ENCODE measurements at places on chromosomes 4 and X.

DNA sequence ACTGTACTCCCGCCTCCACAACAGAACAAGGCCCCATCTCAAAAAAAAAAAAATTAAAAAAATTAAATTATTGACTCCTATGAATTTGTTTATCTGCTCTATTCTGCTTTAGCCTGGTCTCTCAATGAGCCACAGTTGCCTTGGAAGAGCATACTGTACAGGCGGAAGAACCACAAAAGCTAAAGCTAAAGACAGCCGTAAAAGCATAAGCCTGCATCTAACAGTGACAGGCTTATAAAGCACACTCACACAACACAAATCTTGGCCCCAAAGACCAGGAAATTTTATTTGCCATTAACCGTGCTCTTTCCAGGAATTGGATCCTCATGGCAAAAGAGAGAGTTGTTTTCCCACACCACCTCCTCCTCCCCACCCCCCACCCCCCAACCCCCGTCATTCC, 53.5 kb upstream of the KLF3 start:
- DNase-seq, result no peak

DNA sequence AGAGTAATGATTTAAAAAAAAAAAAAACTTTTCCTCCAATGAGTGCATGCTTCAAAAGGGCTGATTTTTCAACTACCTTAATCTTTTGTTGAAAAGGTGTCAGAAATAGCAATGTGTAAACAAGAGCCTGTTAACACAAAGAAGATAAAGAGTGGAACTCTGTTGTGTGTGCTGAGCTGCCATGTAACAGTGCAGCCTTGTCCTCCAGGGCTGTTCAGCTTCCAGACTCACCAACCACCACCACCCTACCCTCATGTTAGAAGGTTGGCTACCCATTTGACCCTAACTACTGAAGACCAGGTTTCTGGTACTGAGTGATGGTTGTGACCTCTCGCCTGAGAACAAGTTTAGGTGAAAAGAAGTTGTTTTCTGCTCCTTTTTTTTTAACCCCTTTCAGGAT, 222.8 kb upstream of the TEX13C start:
- DNase-seq, result no peak

GRCh38 chr4:104449537-104449936, 45.2 kb downstream of the CXXC4 start:
- DNase-seq, result no peak

DNA sequence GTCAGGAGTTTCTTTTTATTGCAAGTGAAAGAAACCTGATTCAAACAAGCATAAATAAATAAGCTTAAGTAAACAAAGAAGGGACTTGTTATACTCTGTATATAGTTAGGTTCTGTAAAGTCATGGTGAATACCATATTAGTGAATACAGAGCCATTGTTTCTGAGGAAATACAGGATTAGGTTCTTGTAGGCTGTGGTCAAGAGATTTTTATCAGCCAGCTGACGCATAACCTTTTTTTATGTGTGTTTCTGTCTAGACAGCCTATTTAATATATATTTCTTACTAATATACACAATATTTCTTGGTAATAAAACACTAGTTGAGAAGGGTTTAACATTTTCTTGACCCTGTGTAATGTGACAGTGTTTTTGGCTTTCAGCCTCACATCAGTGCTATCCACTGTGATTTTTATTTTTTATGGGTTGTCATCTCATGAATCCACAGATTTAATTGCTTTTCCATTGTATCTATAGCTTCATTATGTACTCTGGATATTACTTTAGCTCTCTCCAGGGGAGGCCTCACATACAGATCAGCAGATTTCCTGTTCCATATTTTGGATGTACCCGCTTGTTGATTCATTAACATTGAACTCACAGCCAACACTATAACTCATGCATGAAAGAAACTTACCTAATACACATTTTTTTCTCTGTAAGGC, 8.0 kb downstream of the HERC3 start:
- no peak for DNase-seq

- DNase-seq, result no peak
Measured at GRCh38 chr4:2281575-2282343, 19.9 kb upstream of the MXD4 start.

- DNase-seq, result no peak
Measured at GRCh38 chr4:48110452-48110978, 23.5 kb downstream of the TXK start.

DNA sequence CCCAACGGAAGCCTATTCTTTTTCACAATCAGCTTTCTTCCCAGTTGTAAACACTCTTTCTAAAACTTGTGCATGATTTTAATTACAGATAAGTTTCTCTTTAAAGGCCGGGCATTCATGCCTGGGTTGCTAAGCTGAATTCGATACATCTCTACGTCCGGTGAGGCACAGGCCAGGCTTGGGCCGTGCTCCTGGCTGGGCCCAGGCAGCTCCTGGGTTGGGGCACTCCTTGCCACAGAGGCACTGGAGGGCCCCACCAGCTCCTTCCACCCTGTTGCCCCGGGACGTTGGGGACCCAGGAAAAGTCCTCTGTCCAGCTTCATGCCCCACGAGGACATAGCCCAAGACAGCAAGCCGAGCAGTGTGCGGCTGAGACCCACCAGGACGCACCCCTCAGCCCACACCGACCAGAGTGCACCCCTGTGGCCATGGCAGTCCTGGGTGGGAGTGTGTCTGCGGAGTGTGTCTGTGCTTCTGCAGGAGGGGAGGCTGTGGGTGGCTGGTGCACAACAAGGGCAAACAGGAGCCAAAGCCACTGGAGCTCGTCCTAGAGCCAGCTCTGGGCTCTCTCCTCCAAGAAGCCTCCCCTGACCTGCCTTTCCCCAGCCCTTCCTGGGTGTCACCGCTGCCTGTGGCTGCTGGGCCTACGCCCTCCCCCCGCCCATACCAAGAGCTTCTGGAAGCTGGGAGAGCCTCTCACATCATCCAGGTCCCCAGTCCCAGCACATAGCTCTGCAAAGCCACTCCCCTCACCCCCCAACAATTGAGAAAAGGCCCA, 128.0 kb upstream of the NKX1-1 start:
- no peak for DNase-seq

GRCh38 chrX:123450222-123450621, 266.1 kb downstream of the GRIA3 start:
- peak; percentile 0 for DNase-seq

DNA sequence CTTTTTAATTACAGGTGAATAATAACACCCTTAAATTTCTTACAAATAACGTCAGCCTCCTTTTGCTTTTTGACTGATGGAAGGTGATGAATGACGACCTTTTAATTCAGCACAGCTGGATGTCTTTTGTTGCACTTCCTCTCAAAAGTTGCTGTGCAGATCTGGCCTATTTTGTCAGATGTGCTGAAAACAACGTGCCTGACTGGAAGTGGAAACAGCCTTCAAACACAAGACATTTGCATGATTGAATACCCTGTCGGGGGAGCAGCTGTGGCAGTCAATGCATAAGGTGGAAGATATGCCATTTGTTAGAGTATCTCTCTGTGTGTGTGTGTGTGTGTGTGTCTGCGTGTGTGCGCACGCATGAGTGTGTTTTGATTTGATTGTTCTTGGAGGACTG, 579.7 kb downstream of the SPRY1 start:
- peak; percentile 39 for DNase-seq

GRCh38 chr4:8738471-8738931, 133.1 kb downstream of the HMX1 start:
- DNase-seq, result no peak

DNA sequence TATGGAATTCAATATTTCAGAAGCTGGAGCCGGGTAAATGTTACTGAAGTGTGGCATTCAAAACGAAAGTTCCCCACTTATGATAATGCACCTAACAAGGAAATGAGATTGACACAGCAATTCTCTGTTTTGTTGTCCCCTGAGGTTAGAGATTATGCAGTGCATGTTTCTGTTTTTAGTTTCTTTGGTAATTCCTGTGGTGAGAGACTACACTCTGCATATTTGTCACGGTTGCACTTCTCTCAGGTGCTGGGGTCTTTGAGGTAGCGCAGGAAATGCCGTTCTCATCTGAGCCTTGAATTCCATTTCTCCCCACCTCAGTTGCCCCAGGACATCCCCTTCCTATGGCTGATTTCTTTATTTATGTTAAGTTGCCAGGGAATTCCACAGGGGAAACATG, 15.3 kb upstream of the BEND4 start:
- DNase-seq, result no peak

DNA sequence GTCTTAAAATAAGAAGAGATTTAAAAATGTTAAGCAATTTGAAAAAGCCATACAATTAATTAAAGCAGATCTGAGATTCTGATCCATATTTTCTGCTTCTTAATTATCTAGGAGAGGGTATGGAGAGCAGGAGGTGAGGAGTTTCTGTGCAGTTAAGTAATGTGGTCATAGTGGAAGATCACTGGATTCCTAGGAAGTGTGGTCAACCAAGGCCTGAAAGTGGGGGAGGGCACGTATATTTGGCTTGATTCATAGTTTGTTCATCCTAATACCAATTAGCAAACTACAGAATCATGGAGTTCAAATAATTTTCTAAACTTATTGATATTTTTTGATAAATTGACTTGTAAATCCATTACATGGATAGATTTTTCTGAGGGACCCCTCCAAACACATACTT, 768.3 kb downstream of the RAPGEF2 start:
- no peak for DNase-seq

DNA sequence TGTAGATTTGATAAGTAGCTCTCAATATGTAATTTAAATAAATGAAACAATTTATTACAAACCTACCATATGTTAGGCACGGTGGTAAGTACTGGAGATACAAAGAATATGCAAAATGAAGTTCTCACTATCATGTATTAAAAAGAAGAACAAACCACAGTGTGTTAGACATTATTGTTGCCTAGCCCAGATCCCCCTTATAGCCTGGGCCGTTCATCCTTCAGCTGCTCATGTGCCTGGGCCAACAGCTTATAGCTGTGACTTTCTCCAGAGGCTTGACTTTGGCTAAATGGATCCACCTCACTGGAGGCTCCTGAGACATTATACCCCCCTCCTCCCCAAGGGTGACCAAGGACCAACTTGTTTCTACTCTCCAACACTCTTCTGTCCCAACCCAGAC, 29.8 kb upstream of the CCNG2 start:
- DNase-seq, result no peak

DNA sequence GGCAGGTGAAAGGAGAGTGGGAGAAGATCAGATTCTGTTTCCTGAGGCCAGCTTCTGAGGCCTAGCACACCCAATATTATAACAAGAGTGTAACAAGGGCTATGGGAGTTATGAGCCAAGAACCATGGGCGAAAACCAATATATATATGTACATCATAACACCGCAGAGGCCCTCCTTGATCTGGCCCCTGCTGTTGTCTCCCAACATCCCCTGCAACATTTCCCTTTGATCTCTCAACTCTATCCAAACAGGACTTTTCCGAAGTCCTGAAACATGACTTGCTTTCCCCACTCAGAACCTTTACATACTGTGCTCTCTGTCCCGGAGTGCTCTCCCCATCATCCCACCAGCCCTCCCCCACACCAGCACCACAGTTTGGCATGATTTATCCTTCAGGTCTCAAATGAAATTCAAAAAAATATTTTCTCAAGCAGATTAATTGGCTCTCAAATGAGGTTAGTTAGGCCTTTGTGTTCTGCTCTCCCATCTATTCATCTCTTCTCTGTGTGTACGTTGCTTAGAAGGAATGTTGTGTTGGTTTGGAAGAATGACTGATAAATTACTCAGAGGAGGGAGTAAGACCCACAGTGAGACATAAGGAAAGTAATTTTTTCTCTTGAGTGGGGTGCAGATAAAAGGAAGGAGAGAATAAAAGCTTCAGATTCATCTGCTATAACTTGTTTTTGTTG, 58.1 kb upstream of the SMIM10 start:
- DNase-seq, result no peak

DNA sequence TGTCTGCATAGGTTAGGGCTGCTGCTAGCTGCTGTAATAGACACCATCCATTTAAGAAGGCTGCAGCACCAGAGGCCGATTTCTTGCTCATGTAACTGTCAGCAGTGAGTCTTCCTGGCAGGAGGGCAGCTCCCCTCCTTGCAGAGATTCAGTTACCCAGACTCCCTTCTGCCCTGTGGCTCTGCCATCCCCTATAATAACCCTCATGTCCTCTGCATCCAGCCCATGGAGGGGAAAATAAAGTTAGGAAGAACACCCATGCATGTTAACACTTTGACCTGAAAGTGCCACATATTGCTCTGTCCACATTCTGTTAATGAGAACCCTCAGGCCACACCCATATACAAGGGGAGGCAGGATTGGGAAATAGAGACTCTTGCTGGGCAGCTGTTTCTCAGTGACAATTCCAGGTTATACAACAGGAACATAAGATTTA, 5.4 kb downstream of the STBD1 start:
- no peak for DNase-seq

DNA sequence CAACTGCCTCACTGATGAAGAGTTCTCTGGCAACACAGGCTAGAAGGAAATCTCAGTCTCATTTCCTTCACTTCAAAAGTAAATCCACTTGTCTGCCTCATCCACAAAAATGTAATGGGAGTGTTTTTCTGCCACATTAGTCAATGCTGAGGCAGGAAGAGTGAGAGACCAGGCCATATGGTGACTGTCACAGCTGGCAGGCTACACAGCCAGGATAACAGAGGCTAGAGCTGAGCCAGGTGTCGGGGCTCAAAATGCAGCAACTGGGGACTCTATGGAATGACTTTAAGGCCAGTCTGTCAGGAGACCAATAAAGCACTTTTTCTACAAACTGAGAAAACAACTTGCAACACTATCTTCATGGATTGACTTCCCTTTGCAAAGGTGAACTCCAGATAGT, 204.2 kb downstream of the GPC3 start:
- DNase-seq, result no peak

- DNase-seq, result no peak
Measured at GRCh38 chr4:167114416-167114971, 119.8 kb downstream of the SPOCK3 start.

DNA sequence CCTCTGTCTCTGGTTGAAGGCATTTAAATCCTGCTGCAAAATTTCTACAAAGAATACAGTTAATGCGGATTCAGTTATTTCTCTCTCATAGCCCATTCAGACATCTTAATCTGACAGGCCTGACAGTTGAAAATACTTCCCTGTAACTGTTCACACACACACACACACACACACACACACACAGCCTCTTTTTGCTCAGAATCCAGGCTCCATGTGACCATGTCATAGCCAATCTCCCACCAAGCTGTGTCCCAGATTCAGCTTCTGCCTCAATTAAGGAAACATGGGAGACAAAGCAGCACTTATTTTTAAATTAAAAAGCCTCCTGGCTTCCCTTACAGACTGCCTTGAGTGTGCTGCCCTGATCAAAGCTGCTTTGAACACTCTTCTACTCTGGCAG, 49.3 kb upstream of the EFHC2 start:
- no peak for DNase-seq

GRCh38 chrX:105464618-105465017, 244.1 kb upstream of the TEX13A start:
- no peak for DNase-seq

DNA sequence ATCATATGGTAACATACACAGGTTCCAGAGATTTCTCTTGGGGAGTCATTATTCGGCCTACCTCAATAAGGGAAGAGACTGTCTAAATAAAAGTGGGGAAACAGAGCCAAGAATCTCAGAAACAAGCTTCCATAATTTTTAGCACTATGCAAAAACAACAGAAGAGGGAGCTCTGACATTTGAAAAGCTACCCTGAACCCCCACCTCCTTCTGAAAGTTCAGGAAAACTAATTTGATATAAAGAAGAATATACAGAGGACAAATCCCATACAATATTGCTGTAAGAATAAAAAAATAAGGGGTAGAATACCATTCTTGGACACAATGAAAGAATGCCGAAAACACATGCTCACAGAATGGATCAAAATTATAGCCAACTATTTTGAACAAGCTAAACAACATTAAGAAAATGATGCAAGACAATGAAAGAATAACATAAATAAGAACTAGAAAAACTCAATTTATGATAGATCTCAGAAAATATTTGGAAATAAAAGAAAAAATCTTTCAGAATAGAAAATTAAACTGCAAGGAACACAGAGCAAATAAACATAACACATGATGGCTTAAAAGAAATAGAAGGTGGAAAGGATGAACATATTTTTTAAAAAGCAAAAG, 14.4 kb upstream of the ZNF41 start:
- DNase-seq, result no peak

Data from NCI-H1436 (cell line).